T-helper 1 cell (primary cell): ENCODE measurements at places on chromosomes 12 and 14.

DNA sequence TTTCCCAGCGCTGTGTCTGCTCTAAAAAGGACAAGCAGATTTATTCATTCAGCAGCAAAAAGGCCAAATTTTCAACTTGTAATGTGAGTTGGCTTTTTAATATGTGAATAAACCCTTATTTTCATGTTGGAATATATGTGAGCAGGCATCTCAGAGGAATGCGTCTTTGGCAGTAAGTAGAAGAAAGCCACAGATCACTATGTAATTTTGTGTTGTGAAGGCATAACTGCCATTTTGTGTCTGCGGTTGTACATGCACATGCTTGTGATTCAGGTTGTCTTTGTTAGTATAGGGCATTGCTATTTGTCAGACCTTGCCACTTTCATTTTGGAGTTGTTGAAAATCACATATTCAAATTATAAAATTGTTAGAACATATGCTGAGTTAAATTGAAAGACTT lies 398.8 kb upstream of the RGS6 start:
- no peak for DNase-seq

- no peak for DNase-seq
Measured at GRCh38 chr14:33414041-33414440, 475.4 kb downstream of the NPAS3 start.

- DNase-seq = no peak
Measured at GRCh38 chr14:90381999-90382451, 14.8 kb upstream of the CALM1 start.

GRCh38 chr14:92704821-92705220 lies 43.6 kb downstream of the LGMN start:
- no peak for DNase-seq

GRCh38 chr12:12934556-12934955 lies 17.4 kb downstream of the GPRC5D start:
- DNase-seq = no peak

GRCh38 chr14:99930420-99931274 lies 134.6 kb upstream of the EVL start:
- no peak for DNase-seq
